ENCODE measurements at places on chromosomes 16 and 17. TPM values are rescaled to one million over a fixed set of nuclear protein-coding genes. Genes with fewer than 3 reads are reported as not detected.

The SPIRE2 gene
- total RNA-seq, result 2.7 TPM

The KRT38 gene
- under 0.01 TPM for total RNA-seq

The KRT16 gene
- total RNA-seq, result 0.35 TPM

The YPEL2 gene
- total RNA-seq, result 12.9 TPM

The VPS35 gene
- total RNA-seq, result 59.2 TPM

The ABCA9 gene
- total RNA-seq, result 14.1 TPM

The KRT15 gene
- 0.35 TPM for total RNA-seq

The HAP1 gene
- 0.08 TPM for total RNA-seq

The JPH3 gene
- total RNA-seq, result not detected

The ITGAX gene
- total RNA-seq, result not detected

The CRYBA1 gene
- not detected for total RNA-seq

The NUPR1 gene
- total RNA-seq, result 43.7 TPM

The C17orf100 gene
- under 0.01 TPM for total RNA-seq

The TNK1 gene
- 0.08 TPM for total RNA-seq

The RPRML gene
- not detected for total RNA-seq

The GPR179 gene
- total RNA-seq, result not detected

The FBXO39 gene
- 0.82 TPM for total RNA-seq

The EPX gene
- not detected for total RNA-seq

The ATP2A3 gene
- 2.7 TPM for total RNA-seq

The NUDT7 gene
- total RNA-seq, result 4.3 TPM

The CMTM2 gene
- not detected for total RNA-seq

The TBC1D3G gene
- not detected for total RNA-seq

The HIC1 gene
- total RNA-seq, result 20.7 TPM

The DRC3 gene
- 3.0 TPM for total RNA-seq

The PTX4 gene
- not detected for total RNA-seq

The PRAC1 gene
- not detected for total RNA-seq

The ARHGDIG gene
- total RNA-seq, result 2.2 TPM

The SLC12A3 gene
- total RNA-seq, result under 0.01 TPM

The DHRS7C gene
- total RNA-seq, result not detected

The TBC1D3K gene
- total RNA-seq, result not detected

The LGALS9C gene
- total RNA-seq, result not detected

The FDXR gene
- 36.2 TPM for total RNA-seq

The NDRG4 gene
- 25.6 TPM for total RNA-seq

The PIPOX gene
- total RNA-seq, result 1.9 TPM

The NFE2L1 gene
- 81.2 TPM for total RNA-seq

The C16orf92 gene
- total RNA-seq, result not detected

The CA4 gene
- not detected for total RNA-seq

The SLFN14 gene
- total RNA-seq, result not detected

The TP53TG3F gene
- not detected for total RNA-seq

The ERCC4 gene
- total RNA-seq, result 6.5 TPM

The P2RX5 gene
- 0.38 TPM for total RNA-seq

The STAT5A gene
- 11.4 TPM for total RNA-seq

The CNTD1 gene
- not detected for total RNA-seq

The SLC5A10 gene
- under 0.01 TPM for total RNA-seq

The CDH3 gene
- total RNA-seq, result under 0.01 TPM

The BAIAP3 gene
- not detected for total RNA-seq

The KRTAP4-8 gene
- not detected for total RNA-seq

The RDM1 gene
- 0.38 TPM for total RNA-seq

The CTRB2 gene
- total RNA-seq, result not detected

The AIPL1 gene
- total RNA-seq, result not detected

The LGALS9B gene
- not detected for total RNA-seq

The CES4A gene
- 3.3 TPM for total RNA-seq

The SLC47A1 gene
- total RNA-seq, result 4.6 TPM

The PDP2 gene
- total RNA-seq, result 6.5 TPM

The KAT7 gene
- total RNA-seq, result 15.1 TPM

Data from smooth muscle cell of the coronary artery (primary cell).